ENCODE measurements at places on chromosomes 5 and 9.

- peak; percentile 25 for DNase-seq
Observed at GRCh38 chr5:87300744-87301143, 33.1 kb downstream of the RASA1 start.

DNA sequence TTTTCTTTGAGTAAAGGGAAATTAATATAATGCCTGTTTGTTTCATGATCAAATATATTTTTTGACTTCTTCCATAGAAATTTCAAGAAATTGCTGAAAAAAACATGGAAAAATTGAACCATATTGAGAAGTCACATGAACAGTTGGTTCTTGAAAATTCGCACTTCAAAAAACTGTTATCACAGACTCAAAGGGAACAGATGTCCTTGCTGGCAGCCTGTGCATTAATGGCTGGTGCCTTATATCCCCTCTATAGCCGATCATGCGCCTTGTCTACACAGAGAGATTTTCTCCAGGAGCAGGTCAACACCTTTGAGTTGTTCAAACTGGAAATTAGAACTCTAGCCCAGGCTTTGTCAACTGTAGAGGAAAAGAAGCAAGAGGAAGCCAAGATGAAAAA is 191.4 kb downstream of the CCDC171 start:
- DNase-seq: no peak

DNA sequence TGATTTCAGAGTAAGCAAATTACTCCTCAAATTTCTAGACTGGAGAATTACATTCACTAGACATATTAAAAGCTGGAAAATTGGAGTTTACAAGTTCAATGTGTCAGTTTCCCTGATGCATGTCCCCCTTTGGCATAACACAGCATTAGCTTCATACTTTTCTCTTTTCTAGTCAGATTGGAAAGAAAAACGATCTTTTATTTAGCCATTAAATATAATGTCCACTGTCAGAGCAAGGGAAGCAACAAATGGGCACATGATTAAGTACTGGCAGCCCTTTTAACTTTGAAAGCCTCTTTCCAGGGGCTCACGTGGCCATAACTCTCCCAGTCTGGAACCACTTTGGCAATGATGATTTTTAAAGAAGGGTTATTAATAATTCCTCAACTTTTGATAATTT is 203.3 kb downstream of the KCNN2 start:
- DNase-seq: no peak

- no peak for DNase-seq
Observed at GRCh38 chr5:173334808-173335207, 6.6 kb upstream of the STC2 start.

DNA sequence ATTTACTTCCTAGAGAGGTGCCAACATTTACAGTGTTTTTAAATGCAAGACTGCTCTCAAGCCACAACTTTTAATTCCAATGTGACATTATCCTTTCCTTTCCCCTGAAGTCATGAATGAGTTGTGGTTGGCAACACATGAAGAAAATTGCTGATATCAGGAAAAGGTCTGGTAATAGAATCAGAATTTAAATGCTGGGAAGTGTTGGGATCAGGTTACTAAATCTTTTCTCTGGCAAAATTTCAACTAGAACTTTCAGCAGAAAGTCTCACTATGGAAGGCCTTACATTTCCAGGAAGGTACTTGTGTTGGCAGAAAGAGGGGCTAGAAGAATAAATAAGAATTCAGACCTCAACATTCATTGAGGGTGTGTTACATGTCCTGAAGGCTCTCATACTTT is 10.6 kb upstream of the SLC44A1 start:
- no peak for DNase-seq

DNA sequence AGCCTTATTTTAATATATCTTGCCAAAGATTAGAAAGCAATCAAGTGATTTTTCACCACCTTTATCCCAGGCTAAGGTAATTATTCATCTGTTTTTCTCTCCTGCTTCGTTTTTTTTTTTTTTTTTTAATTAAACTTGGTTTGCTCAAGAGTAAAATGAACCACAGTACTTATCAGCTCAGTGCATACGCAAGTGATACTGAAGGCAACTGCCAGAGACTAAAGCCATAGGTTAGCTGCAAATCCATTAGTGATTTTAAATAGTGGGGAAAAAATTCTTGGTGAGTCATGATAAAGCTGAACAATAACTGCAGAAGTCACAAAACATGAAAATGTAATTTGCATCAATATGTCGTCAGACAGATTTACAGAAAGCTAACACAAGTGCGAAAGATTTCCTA is 829.1 kb downstream of the PTPRD start:
- no peak for DNase-seq

- no peak for DNase-seq
Observed at GRCh38 chr5:125113328-125113727, 366.9 kb upstream of the ZNF608 start.

DNA sequence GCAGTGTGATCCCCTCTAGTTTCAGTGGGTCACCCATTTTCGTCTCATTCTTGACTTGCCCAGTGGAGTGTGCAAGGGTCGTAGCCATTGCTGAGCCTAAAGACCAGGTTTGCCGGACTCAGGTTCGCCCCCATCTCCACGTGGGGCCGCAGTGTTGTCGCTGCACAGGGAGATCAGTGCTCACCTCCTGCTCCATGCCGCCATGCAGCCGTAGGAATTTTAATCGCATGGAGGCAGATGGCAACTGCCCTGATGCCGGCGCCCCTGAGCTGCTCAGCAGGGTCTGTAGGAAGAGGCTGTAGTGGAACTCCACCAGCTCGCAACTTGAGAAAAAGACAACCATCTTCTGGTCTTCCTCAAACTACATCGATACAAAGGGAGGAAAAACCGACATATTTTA is 24.1 kb downstream of the DDX31 start:
- DNase-seq: no peak

- DNase-seq: no peak
Observed at GRCh38 chr5:3639175-3639574, 43.5 kb downstream of the IRX1 start.

- DNase-seq: peak; percentile 86
Observed at GRCh38 chr9:108933718-108934322, at the start of gene ELP1. Gene ELP1 (minus strand): TSS chr9:108934124. CDS start chr9:108931146, 2,978 bp downstream.

GRCh38 chr5:113378081-113378480 is 56.7 kb downstream of the TSSK1B start:
- no peak for DNase-seq

- no peak for DNase-seq
Observed at GRCh38 chr9:136578915-136579649, 33.2 kb upstream of the NOTCH1 start.

DNA sequence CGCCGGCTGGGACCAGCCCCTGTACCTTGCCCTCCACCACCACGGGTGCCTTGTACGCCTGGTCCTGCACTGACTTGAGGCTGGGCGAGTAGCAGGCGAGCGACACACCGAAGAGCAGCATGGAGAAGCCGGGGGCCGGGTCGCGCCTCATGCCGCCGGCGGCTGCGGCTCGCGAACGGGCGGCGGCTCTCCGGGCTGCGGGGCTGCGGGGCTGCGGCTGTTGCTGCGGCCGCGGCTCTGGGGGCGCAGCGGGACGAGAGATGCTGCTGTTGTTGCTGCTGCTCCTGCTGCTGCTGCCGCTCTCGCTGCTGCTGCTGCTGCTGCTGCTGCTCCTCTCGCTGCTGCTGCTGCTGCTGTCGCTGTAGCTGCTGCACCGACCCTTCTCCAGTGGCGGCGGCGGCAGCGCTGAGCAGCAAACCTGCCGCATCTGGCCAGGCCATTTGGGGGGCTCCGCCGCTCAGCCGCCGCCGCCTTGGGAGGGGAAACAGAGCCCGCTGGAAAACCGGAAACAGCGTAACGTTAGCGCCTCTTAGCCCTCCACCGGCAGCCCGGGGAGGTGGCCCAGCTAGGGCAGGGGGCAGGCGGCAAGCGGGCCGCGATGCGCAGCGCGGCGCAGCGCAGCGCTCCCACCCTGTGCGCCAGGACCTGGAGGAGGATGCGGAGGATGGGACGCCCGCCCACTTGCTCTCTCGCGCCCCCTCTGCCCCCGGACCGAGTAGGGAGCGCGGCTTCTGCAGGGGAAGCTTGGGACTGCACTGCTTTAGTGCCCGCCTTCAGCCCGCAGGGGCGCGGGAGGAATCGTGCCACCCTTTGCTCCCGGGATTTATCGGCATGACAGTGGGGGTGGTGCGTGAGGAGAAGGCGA is at the start of gene NRG2:
NRG2 (minus strand) TSS at position 657 of the 865 bp plus-strand sequence.
- DNase-seq: peak; percentile 13

- DNase-seq: no peak
Observed at GRCh38 chr9:100455470-100455869, 17.5 kb upstream of the TMEFF1 start.

- DNase-seq: no peak
Observed at GRCh38 chr9:132943651-132944293, 644 bp downstream of the TSC1 start.

GRCh38 chr5:96335873-96336272 is 97.2 kb downstream of the PCSK1 start:
- no peak for DNase-seq

DNA sequence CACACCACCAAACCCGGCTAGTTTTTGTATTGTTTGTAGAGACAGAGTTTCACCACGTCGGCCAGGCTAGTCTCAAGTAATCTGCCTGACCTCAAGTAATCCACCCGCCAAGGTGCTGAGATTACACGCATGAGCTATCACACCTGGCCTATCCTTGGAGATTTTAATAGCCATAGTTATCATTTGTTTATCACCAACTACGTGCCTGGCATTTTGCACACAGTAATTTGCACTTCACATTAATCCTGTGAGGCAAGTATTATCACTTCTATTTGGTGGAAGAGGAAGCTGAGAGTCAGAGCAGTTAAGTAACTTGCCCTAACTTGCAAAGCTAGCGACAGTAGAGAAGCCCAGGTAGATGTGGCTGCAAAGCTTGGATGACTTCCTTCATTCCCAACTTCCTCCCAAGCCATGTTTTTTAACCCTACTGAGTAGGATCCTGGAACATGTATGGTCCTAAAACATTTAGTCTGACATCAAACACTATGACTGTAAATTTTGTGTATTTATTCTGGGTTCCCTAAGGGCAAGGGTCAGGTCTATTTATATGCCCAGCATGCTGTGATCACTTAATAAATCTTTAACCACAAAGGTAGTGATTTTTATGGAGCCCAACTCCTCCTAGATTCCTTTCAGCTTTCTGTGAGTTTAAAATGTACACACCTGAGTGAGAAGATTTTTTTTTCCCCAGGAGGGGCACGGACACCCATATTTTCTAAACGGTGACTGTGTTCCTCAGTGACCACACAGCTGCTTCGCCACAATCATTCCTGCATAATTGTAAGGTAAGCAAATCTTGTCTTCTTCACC is 100.2 kb upstream of the RAI14 start:
- DNase-seq: no peak

GRCh38 chr5:92916036-92916435 is 665.0 kb downstream of the NR2F1-AS1 start:
- no peak for DNase-seq

DNA sequence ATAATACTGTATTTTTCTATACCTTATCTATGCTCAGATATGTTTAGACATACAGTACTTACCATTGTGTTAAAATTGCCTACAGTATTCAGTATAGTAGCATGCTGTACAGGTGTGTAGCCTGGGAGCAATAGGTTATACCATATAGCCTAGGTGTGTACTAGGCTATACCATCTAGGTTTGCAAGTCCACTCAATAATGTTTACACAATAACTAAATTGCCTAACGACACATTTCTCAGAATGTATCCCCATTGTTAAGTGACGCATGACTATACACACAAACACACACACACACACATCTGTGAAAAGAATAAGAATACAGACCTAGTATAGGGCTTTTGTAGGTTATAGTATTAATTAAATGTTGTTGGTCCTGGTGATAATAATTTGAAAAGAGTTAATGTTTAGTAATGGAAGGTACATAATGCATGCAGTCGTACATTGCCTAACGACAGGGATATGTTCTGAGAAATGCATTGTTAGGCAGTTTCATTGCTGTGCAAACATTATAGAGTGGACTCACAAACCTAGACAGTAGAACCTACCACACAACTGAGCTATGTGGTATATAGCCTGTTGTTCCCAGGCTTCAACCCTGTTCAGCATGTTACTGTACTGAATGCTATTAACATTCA is 13.6 kb downstream of the TDRD7 start:
- no peak for DNase-seq

GRCh38 chr5:9547122-9547947 is 1.5 kb upstream of the SEMA5A start:
- DNase-seq: no peak

DNA sequence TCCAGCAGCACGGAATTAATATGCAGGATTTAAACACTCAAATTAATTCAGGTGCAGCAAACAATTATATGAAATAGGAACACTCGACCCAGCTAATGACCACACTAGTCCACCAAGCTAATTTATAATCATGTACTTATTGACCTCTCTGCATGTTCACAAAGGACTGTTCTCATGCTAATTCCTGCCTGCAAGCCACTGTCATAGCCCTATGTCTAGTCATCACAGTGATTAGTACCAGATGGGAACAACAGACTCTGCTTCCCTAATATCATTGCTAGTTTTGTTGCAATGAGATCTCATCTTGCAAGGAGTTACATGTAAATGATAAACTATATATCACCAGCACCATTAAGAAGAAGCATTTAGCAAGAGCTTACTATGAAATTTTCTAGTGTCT is 553.0 kb upstream of the GRAMD2B start:
- no peak for DNase-seq

GRCh38 chr5:72092074-72092473 is 15.2 kb upstream of the MAP1B start:
- no peak for DNase-seq

DNA sequence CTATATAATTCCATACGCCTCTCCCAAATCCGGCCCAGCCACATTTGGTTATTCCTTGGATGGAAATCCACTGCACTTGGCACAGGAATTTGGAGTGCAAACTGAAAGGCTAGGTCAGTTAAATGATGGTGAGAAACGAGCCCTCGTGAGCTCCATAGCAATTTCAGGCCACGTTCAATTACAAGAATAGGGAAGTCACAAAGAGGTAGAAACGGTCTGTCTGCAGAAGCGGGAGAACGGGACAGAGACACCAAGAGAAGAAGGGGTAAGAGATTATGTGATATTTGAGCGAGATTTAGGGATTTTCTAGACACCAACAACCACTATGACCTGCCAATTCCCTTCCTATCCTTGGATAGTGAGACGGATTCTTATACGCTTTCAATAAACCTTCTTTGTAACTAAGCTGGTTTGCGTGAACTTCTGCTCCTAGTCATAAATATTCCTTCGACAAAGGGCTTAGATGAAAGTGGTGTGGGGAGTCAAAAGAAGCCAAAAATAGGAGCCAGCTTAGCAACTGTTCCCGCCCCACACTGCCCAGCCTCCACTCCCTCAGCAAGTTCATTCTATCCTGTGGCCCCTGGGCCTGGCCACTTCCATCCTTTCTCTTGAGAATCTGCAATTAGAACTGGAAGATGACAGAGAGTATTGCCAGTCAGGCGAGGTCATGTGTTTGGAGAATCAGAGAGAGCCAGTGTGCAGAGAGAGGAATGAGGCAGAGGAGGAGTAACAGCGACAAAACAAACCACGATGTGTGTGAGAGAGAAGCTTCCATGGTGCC is 118.4 kb downstream of the ZNF608 start:
- DNase-seq: no peak

GRCh38 chr5:96702503-96703383 is 40.6 kb downstream of the CAST start:
- peak; percentile 72 for DNase-seq

DNA sequence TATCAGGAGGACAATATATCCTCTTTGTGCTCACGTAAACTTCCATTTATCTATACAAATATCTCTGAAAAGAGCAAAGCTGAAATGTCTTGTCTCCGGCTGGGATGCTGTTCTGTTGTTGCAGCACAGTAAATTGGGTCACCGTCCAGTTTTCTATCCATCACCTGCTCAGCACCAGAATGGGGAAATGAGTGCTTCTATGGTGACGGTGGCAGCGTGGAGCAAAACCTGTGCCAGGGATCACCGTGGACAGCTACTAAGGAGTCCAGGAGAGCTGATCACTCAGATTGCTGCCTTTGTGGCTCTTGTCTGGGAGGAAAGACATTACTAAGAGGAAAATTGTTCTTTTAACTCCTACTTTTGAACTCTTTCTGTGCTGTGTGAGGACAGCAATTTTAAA is 531.6 kb downstream of the PSAT1 start:
- no peak for DNase-seq
